Right hindlimb (tissue), 1 donor: ENCODE measurements at places on chromosomes 6 and 20.

GRCh38 chr20:24341781-24342180 is 127.6 kb upstream of the SYNDIG1 start:
- no peak for DNase-seq

DNA sequence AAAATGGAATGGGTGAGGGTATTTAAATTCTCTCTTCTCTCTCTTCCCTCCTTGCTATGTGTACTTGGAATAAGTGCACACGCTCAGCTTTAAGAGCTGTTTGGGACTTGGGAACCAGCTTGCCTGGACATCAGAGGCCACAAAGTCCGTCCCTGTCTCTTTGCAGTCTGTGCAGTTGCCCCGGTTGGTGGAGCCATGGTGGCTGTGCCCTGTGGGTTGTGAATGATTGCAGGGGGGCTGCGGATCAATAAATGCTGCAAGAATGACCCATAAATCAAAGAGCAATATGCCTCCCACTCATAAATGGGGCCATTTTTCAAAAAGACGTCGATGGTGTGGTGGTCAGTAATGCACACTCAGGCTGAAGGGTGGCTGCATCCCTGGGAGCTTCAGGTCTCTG is 135.1 kb upstream of the CST7 start:
- DNase-seq: no peak

DNA sequence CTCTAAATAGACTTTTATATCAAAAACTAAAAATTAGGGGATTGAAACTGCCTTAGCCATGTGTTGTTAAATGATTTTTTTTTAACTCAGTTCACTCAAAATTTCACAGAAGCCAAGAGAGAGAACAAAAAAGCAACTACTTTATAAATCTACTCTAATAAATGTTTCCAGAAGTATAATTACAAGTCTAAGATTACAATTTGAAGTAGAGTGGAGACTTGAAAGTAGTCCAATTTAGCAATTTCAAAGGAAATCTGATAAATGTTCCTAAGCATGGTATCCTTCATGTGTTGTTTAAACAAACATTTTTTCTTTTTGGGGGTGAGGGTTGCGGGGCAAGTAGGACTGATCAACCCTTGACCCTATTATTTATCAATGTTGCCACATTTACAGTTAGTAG is 72.6 kb downstream of the PHIP start:
- DNase-seq: no peak

GRCh38 chr20:45970646-45971424 is 1.2 kb downstream of the ZNF335 start:
- no peak for DNase-seq

DNA sequence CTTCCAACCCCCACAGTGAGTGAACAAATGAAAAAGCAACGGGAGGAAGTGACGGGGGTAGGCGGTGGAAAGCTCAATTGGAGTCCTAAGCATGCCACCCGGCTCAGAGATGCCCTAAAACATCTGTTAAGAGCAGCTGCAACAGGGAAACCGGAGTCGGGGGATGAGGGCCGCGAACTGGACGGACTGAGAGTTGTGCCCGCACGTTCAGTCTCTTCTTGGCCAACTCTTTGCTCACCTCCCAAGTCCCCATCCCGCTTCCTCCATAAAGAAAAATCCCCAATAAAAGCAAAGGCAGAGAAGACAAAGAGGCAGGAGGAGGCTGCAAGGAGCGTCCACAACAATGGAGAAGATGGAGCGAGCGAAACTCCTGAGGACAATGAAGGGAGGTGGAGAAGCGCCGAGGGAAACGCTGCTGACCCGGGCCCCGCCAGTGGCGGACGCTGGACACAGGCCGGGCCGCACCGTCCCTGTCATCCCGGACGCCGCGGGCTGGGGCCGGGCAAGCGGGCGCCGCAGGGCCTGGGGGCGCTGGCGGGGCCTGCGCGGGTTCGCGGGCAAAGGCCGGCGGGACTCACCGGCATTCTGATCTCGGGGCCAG is 600 bp downstream of the SEC63 start:
- DNase-seq: peak; percentile 76

- DNase-seq: peak; percentile 46
Observed at GRCh38 chr6:69914015-69914485, 47.7 kb downstream of the COL19A1 start.
